ENCODE measurements at places on chromosomes 1 and 21. TPM values are rescaled to one million over a fixed set of nuclear protein-coding genes. Genes with fewer than 3 reads are reported as not detected.

Gene CHI3L1
- not detected for total RNA-seq

Gene NHLH1
- total RNA-seq: 0.13 TPM

Gene SPOCD1
- 52.0 TPM for total RNA-seq

Gene AMY1C
- total RNA-seq: not detected

Gene PMF1
- 70.1 TPM for total RNA-seq

Gene OR2T33
- not detected for total RNA-seq

Gene CD164L2
- total RNA-seq: not detected

DNA sequence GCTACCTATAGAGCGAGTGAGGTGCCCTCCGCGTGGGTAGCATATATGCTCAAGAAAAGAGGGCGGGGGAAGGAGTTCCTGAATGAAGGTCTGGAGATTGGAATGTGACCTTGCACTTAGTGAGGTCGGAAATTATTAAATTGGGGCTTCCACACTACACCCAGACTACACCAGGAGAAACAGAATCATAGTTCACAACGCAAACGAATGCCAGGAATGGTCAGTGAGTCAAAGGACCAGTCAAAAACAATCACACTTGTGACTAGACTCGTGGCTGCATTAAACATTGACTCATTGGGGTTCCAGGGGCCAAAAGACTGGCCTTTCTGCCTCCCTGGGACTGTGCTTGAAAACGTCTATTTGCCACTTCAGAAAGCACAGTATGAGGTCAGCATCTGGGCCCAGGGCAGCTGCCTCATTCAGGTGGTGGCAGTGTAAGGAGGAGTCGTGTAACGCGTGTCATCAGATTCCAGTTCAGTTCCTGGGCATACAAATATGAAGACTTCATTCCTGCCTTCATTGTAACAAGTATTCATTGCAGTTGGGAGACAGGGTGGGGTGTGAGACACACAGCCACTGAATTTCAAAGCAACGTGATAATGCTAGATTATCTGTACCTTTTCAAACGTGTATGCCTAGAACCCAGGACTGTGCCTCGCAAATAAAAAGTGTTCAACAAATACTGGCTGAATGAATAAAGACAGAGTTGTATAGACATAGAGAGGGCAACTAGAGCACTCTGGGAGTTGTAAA is at the start of gene YOD1:
YOD1 (minus strand) TSS at position 18 of the 753 bp plus-strand sequence. CDS start 178 bp downstream, outside the sequence.
- peak; percentile 37 for DNase-seq

DNA sequence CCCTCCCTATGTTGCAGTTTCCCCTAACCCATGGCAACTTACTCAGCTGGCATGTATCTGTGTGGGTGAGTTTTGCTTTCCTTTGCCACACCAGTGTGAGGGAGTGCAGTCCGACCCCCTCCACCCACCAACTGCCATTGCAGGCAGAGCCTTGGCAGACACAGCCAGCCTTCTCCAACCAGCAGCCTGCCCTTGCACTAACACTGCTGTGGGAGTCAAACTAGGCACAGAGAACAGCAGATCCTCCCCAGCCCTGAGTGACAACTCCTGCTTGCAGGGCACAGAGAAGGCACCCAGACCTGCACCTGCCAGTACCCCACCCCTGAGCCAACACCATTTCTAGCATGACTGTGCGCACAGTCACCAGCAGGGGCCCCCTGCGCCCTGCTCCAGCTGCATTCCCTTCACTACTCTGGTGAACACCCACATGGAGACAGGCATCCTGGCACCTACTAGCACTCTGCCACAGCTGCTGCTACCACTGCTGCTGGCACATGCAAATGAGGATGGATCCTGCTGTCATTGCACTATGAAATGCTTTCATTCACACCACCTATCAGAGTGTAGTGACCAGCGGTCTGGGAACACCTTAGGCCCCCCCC is 98.4 kb downstream of the MAGI3 start:
- peak; percentile 19 for DNase-seq

DNA sequence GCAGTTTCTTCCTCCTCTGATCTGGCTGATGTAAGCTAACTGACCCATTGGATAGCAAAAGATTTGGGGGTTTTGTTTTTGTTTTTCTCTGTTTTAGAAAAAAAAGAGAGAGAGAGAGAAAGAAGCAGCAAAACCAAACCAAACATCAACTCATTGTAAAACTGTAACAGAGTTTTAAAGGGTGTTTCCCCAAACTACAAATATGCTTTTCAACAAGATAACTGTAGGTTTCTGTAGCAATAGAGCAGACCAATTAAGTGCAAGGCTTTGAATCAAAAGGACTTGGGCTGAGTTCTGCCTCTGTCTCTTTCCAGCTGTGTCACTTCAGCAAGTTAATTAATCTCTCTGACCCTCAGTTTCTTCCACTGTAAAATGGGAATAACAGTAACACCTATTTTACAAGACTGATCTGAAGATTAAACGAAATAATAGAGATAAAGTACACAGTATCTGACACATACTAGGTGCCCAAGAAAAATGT is 44.5 kb downstream of the RRAGC start:
- no peak for DNase-seq

DNA sequence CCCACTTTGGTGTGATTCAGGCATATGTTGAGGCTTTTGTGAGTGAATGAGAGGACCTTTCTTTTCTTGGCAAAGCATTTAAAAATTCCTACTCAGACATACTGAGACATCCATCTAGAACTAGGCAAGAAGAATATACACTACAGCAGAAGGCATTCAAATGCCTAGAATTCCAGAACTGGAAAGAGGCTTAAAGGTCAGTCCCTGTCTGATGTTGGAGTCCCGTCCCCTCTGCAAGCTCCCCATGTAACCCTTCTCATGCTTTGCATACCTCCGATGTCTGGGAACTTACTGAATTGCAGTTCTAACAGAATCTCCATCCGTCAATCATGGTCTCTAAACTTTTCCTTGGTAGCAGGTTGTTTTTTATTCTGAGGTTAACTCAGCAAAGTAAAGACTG is 152.9 kb downstream of the ATP6V1G3 start:
- DNase-seq: no peak

GRCh38 chr1:9689971-9690381 is 38.4 kb downstream of the PIK3CD start:
- no peak for DNase-seq

GRCh38 chr21:18340387-18340942 is 63.1 kb downstream of the TMPRSS15 start:
- DNase-seq: peak; percentile 92

DNA sequence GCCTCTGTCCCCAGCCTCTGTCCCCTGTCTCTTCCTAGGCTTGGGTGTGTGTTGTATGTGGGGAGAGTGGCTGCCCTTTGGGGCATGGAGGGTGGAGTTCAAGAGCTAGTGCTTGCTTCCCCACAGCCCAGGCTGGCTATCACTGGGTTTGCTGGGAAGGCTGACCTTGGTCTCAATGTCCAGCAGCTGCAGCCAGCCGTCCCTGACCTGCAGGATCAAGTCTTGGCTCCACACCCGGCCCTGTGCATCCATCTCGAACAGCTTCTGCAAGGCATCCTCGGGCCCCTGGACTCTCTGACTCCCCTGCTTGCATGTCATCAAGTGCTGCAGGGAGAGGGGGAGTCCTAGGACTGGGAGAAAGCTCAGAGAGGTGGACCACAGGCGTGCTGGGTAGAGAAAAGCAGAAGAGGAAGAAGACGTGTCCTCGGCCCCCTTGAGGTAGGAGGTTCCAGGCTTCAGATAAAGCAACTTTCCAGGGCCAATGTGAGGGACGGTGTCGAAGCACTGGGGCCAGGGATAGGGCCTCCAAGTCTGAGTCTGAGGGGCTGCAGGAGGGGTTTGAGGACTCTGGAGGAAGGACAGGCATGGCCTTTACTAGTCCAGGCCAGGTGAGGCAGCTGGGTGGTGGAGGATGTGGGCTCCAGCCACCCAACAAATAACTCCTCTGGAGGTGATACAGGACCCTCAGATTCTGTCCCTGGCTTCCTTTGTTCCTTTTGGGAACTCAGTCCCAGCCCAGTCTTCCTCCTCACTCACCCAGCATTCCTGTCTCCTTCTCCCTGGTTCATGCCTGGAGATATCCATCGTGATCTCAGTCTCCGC is 4.0 kb downstream of the EPS8L3 start:
- no peak for DNase-seq

DNA sequence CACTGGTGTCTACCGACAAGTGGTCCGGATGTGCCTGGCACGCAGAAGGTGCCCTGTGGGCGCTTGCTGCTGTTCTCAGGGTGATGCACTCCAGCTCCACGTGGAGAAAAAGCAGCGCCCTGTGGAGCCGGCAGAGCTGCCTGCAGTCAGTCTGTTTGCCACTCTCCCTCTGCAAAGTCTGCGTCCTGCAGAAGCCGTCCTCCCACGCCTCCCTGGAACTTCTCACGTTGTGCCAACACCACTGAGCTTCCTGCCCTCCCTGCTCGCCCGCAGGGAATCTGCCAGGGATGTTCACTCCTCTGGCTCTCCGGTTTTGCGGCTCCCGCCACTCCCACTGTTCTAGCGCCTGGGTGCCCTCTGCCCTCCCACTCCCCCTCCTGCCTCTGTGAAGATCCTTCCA is 19.8 kb upstream of the UBXN10 start:
- DNase-seq: no peak

DNA sequence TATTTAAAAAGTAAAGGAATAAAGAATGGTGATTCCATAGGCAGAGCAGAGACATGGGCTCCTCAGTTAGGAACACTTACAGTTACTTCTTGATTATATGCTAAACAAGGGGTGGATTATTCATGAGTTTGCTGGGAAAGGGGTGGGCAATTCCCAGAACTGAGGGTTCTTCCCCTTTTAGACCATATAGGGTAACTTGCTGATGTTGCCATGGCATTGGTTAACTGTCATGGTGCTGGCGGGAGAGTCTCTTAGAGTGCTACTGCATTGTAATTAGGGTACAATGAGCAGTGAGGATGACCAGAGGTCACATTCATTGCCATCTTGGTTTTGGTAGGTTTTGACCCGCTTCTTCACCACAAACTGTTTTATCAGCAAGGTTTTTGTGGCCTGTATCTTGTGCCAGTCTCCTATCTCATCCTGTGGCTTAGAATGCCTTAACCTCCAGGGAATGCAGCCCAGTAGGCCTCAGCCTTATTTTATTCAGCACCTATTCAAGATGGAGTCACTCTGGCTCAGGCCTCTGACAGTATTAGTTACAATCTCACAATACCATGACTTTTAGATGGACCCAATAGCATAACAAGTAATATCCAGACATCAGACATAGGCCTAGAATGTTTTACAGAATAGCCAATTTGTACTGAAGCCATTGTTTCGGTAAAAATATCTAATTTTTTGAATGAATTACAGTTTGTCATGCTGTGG is 106.8 kb downstream of the ZBTB18 start:
- DNase-seq: no peak

DNA sequence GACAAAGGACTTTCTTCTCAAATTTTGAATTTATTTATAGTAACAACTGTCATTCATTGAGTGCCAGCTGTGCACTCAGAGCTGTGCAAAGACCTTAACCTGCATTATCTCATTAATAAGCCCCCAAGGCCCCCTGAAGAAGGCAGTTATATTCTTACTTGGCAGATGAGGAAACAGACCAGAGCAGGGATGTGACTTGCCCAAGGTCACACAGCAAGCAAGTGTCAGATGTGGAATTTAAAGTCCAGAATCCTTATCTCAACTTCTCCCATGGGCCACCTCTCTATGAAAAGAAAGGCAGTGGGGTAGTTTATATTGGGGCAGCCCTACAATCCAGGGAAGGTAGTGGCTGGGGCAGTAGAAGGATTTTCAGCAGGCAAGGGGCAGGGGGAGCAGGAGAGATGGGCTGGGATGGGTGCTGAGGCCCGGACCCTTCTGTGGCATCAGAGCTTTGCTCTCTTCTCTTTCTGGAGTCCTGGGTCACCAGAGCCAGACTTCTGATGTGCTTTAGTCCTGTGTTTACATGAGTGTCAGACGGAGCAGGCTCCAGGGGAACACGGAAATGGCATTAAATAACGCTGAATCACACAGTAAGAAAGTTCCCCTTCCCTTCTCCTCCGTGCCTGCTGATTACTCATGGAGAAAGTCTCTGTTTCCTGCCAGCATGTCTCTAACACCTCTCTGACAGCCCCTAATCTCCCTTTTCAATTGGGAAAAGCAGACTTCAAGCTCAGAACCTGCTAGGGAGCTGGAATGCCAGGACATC is 39.5 kb downstream of the EPHB2 start:
- DNase-seq: peak; percentile 84

DNA sequence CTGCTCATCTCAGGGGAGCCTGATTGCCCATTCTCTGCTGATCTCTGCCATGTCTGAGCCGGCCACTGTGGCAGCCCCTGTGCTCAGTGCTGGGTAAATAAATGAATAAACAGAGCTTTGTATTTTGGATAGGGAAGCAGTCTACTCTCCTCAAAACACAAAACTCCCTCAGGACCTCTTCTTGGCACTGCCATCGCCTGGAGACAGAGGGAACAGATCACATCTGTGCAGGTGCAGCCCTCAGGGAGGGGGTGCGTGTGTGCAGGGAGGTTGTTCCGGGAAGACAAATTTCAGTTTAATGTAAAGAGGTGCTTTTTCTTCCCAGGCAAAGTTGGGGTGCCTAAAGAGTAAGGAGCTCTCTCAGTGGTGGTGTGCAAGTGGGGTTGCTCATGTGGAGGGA is 7.7 kb upstream of the FAM167B start:
- DNase-seq: no peak

DNA sequence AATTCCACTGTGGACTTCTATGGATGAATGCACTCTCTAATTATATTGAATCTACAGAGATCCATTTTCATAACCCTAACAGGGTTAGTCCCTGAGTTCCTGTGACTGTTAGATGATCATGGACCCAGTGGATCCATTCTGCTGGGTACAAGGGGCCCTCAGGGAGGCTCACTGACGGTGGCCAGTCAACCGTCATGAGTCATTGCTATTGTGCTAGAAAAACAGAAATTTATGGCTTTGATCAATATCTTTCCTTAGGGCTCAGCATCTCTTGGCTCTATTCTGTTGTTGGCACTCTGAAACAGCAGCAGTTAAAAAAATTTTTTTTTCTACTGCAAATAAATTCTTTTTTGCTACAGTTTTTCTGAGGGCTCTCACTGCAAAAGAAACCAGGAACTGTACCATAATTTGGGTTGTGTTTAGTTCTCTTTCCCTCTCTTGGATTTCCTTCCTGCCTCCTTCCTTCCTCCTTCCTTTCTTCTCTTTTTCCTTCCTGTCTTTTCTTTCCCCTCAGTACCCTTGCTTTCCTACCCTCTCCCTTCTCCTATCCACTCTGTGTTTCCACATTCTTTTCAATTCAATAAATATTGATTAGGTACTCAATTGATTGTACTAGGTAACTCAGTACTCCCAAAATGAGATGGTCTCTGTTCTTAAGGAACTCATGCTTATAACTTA is 49.5 kb downstream of the UTP25 start:
- no peak for DNase-seq

DNA sequence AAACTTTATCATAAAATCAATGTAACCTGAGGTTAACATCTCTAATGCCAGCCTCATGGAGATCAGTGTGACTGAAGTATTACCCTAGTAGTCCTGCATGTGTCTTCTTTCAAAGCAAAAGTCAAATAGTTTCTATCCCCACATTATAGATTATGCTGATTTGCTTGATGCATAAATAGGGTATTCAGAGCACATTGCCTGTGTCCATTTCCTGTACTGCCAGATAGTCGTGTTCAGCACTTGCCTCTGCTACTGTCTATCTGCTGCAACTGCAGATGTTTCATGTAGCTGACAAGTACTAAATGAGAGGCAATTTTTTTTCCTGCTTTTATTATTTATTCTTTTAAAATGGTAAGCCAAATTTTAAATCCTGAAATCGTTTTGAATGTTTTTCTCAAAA is 348.7 kb downstream of the CHRM3 start:
- no peak for DNase-seq

GRCh38 chr1:165060285-165060793 is 296.2 kb downstream of the LMX1A start:
- no peak for DNase-seq

GRCh38 chr21:29245104-29245643 is 53.5 kb upstream of the BACH1 start:
- no peak for DNase-seq
